ENCODE measurements at places on chromosomes 1 and 21.
A peak's percentile ranks its signal among the peaks of the same experiment; 100 is the strongest.

GRCh38 chr1:186078245-186078644 is 296.8 kb downstream of the TPR start:
- DNase-seq = no peak

DNA sequence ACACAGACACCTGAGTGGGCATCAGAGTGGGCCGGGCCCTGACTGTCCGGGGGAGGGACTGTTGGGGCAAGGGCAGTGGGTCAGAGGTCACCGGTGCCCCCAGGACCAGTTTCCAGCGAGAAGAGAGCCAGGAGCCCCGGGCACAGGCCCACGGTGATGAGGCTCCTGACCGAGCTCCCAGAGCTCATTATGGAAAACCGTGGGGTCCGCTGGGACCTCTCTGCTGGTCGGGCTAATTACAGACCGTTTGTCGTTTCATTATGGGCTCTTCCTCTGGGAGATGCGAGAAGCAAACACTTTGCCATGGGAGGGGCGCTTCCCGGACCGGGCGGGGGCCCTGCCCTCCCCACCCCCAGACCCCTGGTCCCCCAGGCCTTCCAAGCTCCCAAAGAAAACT is 12.0 kb upstream of the TTLL10 start:
- no peak for DNase-seq

- no peak for DNase-seq
Observed at GRCh38 chr1:37944816-37945215, 2.0 kb downstream of the INPP5B start.

GRCh38 chr1:191699343-191699742 is 458.9 kb upstream of the RGS18 start:
- no peak for DNase-seq

- peak; percentile 66 for DNase-seq
Observed at GRCh38 chr1:12047120-12047876, 15.8 kb upstream of the TNFRSF8 start.

GRCh38 chr1:29712284-29712651 is 475.9 kb downstream of the PTPRU start:
- no peak for DNase-seq

- no peak for DNase-seq
Observed at GRCh38 chr1:34625521-34626015, 129.3 kb upstream of the GJB5 start.

DNA sequence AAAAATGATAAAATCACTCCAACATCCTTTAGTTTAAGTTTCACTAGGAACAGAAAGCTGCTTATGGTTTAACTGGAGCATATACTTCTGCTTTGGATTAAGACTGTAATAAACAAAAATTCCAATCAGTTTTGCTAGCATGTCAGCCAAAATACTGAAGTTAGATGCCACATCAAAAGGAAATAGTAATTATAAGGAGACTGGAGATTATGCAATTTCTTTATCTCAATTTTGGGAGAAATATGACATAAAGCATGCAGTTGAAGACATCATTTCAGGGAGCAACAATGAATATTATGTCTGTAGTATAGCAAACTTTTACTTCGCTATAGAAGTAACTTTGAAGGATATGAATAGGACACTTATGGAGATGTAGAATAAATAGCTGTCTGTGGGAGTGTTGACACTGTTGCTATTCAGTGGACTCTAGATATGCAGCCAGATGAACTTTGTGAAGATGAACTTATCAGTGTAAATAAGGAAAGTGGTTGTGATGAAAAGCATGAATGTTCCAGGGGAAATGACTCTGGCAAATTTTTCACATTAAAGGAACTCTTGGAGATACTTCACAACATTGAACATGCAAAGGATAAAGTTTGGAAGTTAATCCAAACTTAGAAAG is 107.8 kb downstream of the RABGAP1L start:
- DNase-seq = no peak

- DNase-seq = no peak
Observed at GRCh38 chr1:117013309-117013858, 11.8 kb downstream of the CD101 start.

- DNase-seq = peak; percentile 80
Observed at GRCh38 chr1:37434292-37435225, 39.8 kb upstream of the ZC3H12A start.

- DNase-seq = no peak
Observed at GRCh38 chr21:46063227-46063626, 34.7 kb upstream of the COL6A2 start.

DNA sequence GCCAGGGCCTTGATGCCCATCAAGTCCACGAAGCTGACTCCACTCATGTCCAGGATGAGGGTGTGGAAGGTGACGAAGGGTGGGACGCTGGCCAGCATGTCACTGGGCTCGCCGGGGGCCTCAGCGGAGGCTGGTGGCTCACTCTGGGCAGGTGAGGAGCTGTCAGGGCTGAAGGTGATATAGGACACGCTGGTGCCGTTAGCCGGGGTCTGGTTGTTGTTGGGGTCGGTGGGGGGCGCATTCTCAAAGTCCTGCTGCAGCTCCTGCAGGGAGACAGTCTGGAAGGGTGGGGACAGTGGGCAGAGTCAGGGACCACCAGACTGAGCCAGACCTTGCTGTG is 21.7 kb downstream of the SLC26A9 start:
- DNase-seq = no peak

GRCh38 chr1:201025571-201026002 is 2.1 kb upstream of the KIF21B start:
- DNase-seq = peak; percentile 28

DNA sequence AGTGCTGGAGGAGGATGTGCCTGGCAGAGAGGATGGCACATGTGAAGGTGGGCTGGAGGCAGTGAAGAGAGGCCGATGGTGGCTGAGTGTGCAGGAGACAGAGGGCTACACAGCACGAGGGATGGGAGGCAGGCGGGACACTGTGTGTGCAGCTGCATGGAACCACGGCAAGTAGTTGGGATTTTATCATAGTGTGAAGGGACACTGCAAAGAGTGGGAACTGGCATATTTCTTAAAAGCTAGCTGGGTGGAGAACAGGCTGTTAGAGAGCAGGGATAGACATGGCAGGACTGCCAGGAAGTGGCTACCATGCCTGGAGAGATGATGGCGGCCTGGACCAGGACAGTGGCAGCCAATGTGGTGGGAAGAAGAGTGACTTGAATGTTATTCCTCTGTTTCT is 102.4 kb upstream of the TLR5 start:
- no peak for DNase-seq

GRCh38 chr1:9331016-9331415 is 38.3 kb downstream of the SPSB1 start:
- DNase-seq = no peak

GRCh38 chr21:46371204-46372013 is 47.5 kb downstream of the PCNT start:
- no peak for DNase-seq
